ENCODE measurements at places on chromosomes 16 and 17. TPM values are rescaled to one million over a fixed set of nuclear protein-coding genes. Genes with fewer than 3 reads are reported as not detected.

- no peaks in the 10 kb centered on the region for H3K27me3 ChIP-seq
- peak overlapping the region; percentile 17 for H3K4me3 ChIP-seq
- H3K27ac ChIP-seq, result peak overlapping the region; percentile 75
- peaks cover 29% of the 10 kb centered on the region for H3K4me1 ChIP-seq
- H3K36me3 ChIP-seq, result peaks cover 19% of the 10 kb centered on the region
- DNase-seq, result no peak
Observed at GRCh38 chr17:58082341-58082869, 814 bp upstream of the DYNLL2 start.

DNA sequence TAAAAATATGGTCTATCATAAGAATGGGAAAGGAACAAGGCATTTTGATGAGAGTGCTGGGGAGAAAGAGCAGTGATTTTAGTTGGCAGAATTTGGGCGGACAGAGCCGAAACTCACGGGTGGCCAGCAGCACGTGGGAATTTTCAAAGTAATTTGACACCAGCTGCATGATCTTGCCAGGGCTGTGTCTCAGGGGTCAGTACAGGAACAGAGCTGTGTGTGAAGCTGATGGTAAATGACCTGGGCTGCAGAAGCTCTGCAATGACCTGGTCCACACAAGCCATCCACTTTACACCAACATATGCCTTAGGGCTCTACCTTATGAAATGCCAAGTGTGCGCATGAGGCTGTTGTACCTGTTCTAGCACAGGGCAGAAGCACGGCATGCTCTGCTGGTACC lies 112.0 kb downstream of the ZFHX3 start:
- no peaks in the 10 kb centered on the region for H3K36me3 ChIP-seq
- H3K27me3 ChIP-seq, result no peaks in the 10 kb centered on the region

GRCh38 chr17:48054238-48055185 lies 6.4 kb downstream of the NFE2L1 start:
- peak; percentile 72 for DNase-seq
- peak overlapping the region; percentile 31 for H3K4me3 ChIP-seq
- H3K4me1 ChIP-seq, result peaks cover 63% of the 10 kb centered on the region
- H3K36me3 ChIP-seq, result peaks cover 71% of the 10 kb centered on the region

DNA sequence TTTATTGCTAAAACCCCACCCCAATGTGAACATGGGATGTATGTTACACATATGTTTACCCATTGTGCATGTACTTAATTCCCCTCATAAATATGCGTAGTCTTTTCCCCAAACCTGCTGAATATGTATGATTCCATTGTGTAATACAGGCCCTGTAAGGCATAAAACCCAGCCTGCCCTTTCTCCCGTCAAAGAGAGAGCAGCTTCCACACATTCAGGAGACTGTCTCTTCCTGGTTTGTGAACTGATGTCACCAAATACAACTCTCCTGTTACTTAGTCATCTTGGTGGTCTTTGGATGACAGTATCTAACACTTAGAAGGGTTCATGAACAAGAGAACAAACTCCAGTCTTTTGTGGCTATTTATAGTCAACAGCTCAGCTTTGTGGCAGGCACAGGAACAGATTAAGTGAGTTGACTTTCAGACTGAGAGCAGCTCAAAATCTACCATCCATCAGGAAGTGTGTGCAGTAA lies 24.7 kb upstream of the TMC7 start:
- DNase-seq, result no peak
- H3K36me3 ChIP-seq, result no peaks in the 10 kb centered on the region
- no peaks in the 10 kb centered on the region for H3K4me1 ChIP-seq
- no peak overlapping the region for H3K27ac ChIP-seq
- H3K27me3 ChIP-seq, result no peaks in the 10 kb centered on the region
- H3K4me3 ChIP-seq, result no peak overlapping the region

- DNase-seq, result no peak
- H3K36me3 ChIP-seq, result no peaks in the 10 kb centered on the region
- H3K4me1 ChIP-seq, result no peaks in the 10 kb centered on the region
- H3K4me3 ChIP-seq, result no peak overlapping the region
- H3K27ac ChIP-seq, result no peak overlapping the region
Observed at GRCh38 chr17:33387406-33387805, 94.3 kb upstream of the ASIC2 start.

- no peak overlapping the region for H3K4me3 ChIP-seq
- no peaks in the 10 kb centered on the region for H3K27me3 ChIP-seq
- H3K27ac ChIP-seq, result no peak overlapping the region
- H3K36me3 ChIP-seq, result peaks cover 14% of the 10 kb centered on the region
Observed at GRCh38 chr16:11996433-11997330, 20.1 kb downstream of the SNX29 start.

- no peak overlapping the region for H3K4me3 ChIP-seq
- H3K36me3 ChIP-seq, result no peaks in the 10 kb centered on the region
- DNase-seq, result no peak
- no peaks in the 10 kb centered on the region for H3K27me3 ChIP-seq
- no peaks in the 10 kb centered on the region for H3K4me1 ChIP-seq
Observed at GRCh38 chr16:7746941-7747340, 414.3 kb downstream of the RBFOX1 start.

DNA sequence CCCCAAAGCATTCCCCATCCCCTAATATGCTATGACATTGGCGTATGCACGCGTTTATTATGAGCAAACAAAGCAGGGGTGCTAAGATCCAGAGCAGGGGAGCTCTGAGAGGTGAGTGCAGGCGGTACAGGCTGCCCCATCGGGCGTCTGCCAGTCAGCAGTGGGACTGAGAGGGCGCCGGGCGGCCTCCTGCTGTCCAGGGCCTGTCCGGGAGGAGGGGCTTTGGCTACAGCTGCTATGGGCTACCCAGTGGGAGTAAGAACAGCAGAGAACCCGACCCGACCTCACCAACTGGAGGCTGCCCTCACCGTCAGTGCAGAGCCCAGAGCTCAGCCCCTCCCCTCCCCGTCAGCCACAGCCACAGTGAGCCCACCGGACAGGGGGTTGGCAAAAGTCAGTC lies 18.5 kb upstream of the AATK start:
- no peaks in the 10 kb centered on the region for H3K4me1 ChIP-seq
- peaks cover 4% of the 10 kb centered on the region for H3K27me3 ChIP-seq
- DNase-seq, result no peak
- H3K4me3 ChIP-seq, result no peak overlapping the region

GRCh38 chr17:7586673-7587419 lies 3.0 kb downstream of the SOX15 start:
- H3K4me1 ChIP-seq, result peaks cover 26% of the 10 kb centered on the region
- H3K4me3 ChIP-seq, result no peak overlapping the region
- H3K36me3 ChIP-seq, result peaks cover 24% of the 10 kb centered on the region
- no peaks in the 10 kb centered on the region for H3K27me3 ChIP-seq
- H3K27ac ChIP-seq, result no peak overlapping the region

DNA sequence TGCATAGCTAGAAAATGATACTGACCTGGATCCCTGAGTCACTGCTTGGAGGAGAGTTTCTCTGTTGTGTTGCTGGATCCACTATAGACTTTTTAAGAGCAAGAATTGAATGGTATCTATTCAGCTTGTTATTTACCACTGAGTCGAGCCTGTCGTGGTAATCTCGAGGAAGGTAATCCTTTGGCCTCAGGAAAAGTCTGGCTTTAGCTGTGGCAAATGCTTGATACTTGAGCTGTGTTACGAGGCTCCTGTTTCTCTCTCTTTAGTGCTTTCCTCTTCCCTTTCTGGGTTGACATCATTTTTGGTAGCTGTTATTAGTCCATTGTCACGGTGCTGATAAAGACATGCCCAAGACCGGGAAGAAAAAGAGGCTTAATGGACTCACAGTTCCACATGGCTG lies 314.3 kb downstream of the SNX29 start:
- H3K27ac ChIP-seq, result no peak overlapping the region
- no peaks in the 10 kb centered on the region for H3K4me1 ChIP-seq
- no peaks in the 10 kb centered on the region for H3K27me3 ChIP-seq
- no peak for DNase-seq
- no peak overlapping the region for H3K4me3 ChIP-seq
- no peaks in the 10 kb centered on the region for H3K36me3 ChIP-seq

DNA sequence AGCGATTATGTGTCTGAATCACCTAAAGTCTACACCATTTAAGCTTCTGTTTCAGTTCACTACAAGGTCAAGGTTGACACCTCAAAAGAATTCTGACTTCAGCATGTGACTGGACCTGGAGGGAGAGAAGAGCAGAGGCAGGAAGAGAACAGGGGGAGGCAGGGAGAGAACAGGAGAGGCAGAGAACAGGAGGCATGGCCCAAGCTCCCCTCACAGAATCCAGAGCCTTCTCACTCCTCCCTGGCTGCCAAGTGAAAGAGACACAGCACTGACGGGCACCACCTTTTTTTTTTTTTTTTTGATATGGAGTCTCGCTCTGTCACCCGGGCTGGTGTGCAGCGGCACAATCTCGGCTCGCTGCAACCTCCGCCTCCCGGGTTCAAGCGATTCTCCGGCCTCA lies 11.4 kb downstream of the GGA2 start:
- DNase-seq, result no peak
- H3K4me3 ChIP-seq, result no peak overlapping the region
- H3K36me3 ChIP-seq, result peaks cover 27% of the 10 kb centered on the region
- H3K27ac ChIP-seq, result no peak overlapping the region
- H3K4me1 ChIP-seq, result peaks cover 56% of the 10 kb centered on the region

GRCh38 chr16:2692948-2693651 lies 10.8 kb downstream of the KCTD5 start:
- H3K36me3 ChIP-seq, result peaks cover 26% of the 10 kb centered on the region
- peak overlapping the region; percentile 65 for H3K27ac ChIP-seq
- no peak overlapping the region for H3K4me3 ChIP-seq

DNA sequence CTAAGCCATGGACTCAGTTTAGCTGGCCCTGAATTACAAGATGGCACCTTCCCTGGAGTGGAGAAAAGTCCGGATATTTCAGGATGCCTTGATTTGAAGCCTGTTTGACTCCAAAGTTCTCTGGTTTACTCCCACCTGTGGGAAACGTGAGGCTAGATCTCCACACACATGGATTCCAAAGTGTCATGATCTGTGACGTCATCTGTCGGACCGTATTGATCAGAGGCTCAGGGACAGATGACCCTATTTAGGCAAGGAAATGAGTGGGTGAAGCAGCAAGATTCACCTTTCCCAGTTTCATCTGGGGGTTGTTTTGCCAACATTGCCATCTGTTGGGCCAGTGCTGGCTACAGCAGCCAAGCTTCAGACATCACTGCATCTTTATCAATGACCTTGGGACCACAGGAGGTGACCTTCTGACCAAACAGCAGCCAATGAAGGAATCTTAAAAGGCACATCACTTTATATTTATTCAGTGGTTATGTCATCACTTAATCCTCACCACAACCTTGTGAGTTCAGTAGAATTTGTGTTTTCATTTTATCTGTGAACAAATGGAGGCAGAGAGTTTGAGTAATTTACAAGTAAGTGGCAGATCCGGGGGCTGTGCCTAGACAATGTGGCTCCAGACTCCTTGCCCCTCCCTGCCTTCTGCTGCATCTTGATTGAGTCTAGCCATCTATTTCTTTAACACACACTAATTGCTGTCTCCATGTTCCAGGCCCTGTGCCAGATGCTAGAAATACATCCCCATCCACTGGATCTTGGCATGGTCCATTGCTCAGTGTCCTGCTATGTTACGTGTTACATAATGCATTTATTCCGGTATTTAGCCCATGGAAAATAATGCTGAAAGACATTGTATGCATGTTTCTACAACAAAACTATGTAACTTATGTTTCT lies 1.5 kb upstream of the CDH13 start:
- no peak overlapping the region for H3K27ac ChIP-seq
- H3K4me3 ChIP-seq, result no peak overlapping the region
- no peak for DNase-seq
- H3K27me3 ChIP-seq, result peaks cover 26% of the 10 kb centered on the region
- no peaks in the 10 kb centered on the region for H3K36me3 ChIP-seq

DNA sequence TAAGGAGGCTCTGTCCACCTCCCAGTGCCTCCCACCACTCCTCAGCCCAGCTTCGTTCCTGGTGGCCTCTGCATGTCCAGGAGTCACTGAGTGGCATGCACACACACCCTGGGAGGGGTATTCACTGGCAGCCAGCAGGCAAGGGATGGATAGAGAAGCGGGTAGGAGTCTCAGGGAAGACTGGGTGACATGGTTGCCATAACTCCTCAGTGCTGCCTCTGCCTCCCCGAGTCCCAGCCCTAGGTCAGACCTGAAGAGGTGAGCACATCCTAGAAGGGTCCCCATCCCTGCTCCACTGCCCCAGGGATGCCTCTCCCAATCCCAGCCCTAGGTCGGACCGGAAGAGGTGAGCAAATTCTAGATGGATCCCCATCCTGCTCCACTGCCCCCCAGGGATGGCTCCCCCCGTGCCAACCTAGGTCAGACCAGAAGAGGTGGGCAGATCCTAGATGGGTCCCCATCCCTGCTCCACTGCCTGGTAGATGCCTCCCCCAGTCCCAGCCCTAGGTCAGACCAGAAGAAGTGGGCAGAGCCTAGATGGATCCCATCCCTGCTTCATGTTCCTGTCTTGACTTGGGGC lies 197.0 kb downstream of the IRF8 start:
- H3K27me3 ChIP-seq, result no peaks in the 10 kb centered on the region
- no peak overlapping the region for H3K4me3 ChIP-seq
- H3K36me3 ChIP-seq, result no peaks in the 10 kb centered on the region
- H3K4me1 ChIP-seq, result no peaks in the 10 kb centered on the region
- peak; percentile 40 for DNase-seq

DNA sequence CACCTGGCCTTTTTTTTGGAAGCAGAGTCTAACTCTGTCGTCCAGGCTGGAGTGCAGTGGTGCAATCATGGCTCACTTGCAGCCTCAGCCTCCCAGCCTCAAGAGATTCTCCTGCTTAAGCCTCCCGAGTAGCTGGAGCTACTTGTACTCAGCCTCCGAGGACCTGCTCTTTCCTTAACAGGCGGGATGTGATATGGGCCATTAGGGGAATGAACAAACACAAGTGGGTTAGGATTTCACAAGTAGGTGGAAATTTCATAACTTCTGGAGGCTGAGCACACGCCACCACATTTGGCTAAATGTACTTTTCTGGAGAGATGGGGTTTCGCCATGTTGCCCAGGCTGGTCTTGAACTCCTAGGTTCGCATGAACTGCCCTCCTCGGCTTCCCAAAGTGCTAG lies 4.1 kb downstream of the PAM16 start:
- H3K4me1 ChIP-seq, result peaks cover 54% of the 10 kb centered on the region
- peak; percentile 74 for DNase-seq
- H3K4me3 ChIP-seq, result no peak overlapping the region

DNA sequence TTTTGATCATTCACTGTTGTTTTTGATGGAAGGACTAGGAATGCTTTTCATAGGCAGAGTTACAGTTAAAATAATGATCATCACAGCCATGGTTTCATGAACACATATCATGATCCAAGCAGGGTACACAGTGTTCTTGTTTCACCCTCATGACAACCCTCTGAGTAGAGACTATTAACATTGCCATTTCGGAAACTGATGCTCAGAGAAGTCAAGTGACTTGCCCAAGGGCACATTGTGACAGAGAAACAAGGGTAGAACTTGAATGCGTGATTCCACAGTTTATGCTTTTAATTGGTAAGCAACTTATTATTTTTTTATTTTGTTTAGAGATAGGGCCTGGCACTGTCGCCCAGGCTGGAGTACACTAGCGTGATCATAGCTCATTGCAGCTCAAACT lies 202.3 kb downstream of the KATNIP start:
- H3K36me3 ChIP-seq, result peaks cover 5% of the 10 kb centered on the region
- H3K4me1 ChIP-seq, result no peaks in the 10 kb centered on the region
- no peak for DNase-seq
- no peak overlapping the region for H3K27ac ChIP-seq
- H3K4me3 ChIP-seq, result no peak overlapping the region
- H3K27me3 ChIP-seq, result no peaks in the 10 kb centered on the region

GRCh38 chr17:6393351-6393952 lies 41.5 kb downstream of the AIPL1 start:
- DNase-seq, result no peak
- H3K36me3 ChIP-seq, result no peaks in the 10 kb centered on the region
- no peak overlapping the region for H3K27ac ChIP-seq
- no peaks in the 10 kb centered on the region for H3K4me1 ChIP-seq

The NETO2 gene
- 11.2 TPM for total RNA-seq

The OR1F1 gene
- total RNA-seq, result not detected

The SALL1 gene
- total RNA-seq, result not detected

The CHTF18 gene
- 12.3 TPM for total RNA-seq

The SLX1A gene
- total RNA-seq, result 49.4 TPM

The ZNF597 gene
- 5.1 TPM for total RNA-seq
